ENCODE measurements at places on chromosomes 5 and 9.

DNA sequence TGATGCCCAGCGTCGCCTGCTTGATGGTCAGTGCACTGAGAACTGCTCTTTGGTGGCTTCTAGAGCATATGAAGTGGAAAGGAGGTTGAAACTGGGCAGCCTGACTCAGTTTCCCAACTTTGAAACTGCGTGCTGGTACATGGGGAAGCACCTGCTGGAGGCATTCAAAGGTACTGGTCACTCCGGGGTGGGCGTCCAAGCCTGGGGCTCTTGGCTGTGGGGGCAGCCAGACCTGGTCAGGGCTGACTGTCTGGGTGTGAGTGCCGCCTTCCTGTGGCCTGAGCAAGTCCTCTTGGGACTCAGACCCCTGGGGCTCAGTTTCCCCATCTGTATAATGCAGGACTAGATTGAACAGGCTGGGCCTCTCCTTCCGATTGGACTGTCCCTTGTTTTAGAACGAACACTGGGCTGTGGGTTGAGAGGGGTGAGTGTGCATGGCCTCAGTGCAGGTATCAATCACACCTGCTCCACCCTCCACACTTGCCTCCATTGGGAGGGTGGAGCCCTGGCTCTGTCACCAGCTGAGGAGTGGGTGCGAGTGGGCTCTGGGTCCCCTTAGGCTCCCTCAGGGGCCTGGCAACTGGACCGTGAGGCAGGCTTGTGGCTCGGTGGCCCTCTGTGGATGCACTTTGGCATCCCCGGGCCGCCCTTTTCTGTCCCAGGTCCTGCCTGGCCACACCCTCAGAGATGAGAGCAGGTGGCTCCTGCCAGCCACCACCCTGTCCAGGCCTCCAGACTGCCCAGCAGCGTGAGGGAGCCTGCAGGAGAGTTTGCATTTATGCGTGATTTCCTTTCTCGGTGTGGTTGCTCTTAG is 80.2 kb downstream of the PHF2 start:
- no peak for DNase-seq

GRCh38 chr9:98477884-98478283 is 222.4 kb upstream of the TBC1D2 start:
- no peak for DNase-seq

GRCh38 chr5:163978897-163979296 is 473.5 kb downstream of the MAT2B start:
- DNase-seq: no peak

GRCh38 chr9:3415906-3416305 is 109.9 kb downstream of the RFX3 start:
- no peak for DNase-seq

DNA sequence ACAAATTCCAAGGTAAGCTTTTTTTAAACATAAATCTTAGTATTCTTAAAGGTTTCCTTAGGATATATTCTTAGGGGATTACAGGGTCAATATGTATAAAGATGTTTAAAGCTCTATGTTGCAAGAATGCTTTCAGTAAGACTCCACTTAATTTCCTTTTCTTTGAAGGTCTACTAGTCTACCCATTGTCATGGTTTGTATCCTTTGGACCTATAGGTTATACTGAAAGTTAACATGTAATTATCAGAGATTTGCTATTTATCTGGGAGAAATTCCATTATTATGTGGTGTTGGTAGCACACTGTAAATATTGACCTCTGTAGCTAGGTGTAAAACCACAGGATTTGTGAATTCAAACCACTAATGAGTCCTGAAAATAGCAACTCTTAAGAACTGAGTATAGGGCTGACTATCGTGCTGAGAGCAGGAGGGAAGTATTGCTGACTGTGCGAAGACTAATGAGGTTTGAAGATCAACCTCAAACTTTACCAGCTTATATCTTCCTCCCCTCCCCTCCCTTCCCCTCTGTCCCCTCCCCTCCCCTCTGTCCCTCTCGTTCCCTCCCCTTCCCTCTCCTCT is 85.6 kb downstream of the GADD45G start:
- no peak for DNase-seq

DNA sequence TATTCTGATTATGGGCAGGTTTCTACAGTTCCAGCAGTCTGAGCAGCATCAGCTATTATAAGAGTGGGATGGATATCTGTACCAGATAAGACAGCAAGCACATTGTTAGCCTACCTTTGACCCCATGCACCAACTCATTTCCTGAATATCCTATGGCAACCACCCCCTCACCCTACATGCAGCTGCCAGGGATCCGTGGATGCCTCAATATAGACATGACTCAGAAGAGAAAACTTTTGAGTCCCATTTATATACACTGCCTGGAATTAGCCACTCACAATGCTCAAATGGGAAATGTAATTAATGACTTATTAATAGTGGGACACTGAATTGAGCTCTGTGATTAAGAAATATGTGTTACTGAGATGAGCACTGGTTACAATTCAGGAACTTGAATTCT is 124.4 kb downstream of the SSBP2 start:
- DNase-seq: no peak

- no peak for DNase-seq
Observed at GRCh38 chr5:172503925-172504700, 49.8 kb upstream of the SH3PXD2B start.

GRCh38 chr5:172636279-172637050 is 4.6 kb upstream of the NEURL1B start:
- no peak for DNase-seq

Measured in stimulated activated CD8-positive, alpha-beta memory T cell treated with anti-CD3 and anti-CD28 coated beads, Interleukin-4, amount 100 ng/mL, for 24 hours (primary cell).